Osteoblast (primary cell): ENCODE measurements at places on chromosomes 7 and 10. TPM values are rescaled to one million over a fixed set of nuclear protein-coding genes. Genes with fewer than 3 reads are reported as not detected.

DNA sequence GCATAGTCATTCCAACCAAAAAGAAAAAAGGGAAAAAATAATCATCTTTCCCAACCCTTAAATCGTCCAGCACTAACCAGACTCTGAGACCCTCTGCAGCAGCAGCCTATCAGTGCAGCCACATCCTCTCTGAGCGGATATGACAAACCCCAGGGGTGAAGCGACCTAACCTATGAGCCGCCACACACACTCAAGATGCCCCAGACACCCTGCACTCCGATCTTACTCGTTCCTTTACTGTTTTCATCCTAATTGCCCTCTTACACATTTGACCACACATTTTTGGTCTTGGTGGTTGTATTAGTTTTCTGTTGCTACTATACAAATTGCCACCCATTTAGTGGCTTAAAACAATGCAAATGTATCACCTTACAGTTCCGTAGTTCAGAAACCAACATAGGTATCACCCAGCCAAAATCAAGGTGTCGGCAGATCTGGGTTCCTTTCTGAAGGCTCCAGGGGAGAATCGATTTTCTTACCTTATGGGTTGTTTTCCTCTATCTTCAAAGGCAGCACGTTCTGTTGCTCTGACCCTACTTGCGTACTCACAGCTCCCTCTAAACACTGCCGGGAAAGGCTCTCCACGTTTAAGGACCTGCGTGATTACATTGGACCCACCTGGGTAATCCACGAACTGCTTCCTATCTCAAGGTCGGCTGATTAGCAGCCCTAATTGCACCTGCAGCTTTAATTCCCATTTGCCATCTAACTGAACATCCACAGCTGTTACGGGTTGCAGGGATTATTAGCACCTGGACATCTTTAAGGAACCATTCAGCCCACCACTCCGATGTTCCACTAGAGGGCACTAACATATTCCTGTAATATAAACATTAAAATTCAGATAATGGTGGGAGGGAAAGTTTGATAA is 37.3 kb upstream of the PRSS1 start:
- DNase-seq = no peak

GRCh38 chr7:78642751-78643150 is 810.7 kb downstream of the MAGI2 start:
- no peak for DNase-seq

- DNase-seq = no peak
These were observed 114.1 kb downstream of the VIPR2 start for GRCh38 chr7:159030490-159031134.

Gene CH25H
- total RNA-seq = 5.8 and 13.0 TPM in 2 replicates

GRCh38 chr10:89078724-89079672 is 88.4 kb downstream of the FAS start:
- DNase-seq = no peak

- DNase-seq = no peak
These were observed 146.1 kb downstream of the SLC16A9 start for GRCh38 chr10:59563531-59563930.

GRCh38 chr10:44233561-44234482 is 151.1 kb downstream of the CXCL12 start:
- no peak for DNase-seq

DNA sequence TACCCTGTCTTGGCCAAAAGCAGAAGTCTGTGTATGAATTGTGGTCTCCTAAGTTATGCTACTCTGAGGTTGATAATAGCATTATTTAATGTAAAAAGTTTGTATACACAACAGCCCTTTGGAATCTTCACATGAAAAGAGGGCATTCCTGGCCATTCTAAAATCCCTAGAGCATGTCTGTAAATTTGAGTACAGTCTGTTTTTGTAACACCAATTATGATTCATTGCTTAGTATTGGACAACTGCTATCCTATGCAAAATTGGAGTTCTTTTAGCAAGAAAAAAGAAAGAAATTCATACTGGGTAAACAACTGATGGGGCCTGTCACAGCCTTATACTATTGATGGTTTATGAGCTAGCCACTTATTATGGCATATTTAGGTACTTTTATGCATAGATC is 10.2 kb downstream of the CUTC start:
- DNase-seq = no peak

- no peak for DNase-seq
These were observed 29.7 kb downstream of the TMEM270 start for GRCh38 chr7:73890555-73891147.

Gene FMC1
- 9.0 and 15.3 TPM in 2 replicates for total RNA-seq

DNA sequence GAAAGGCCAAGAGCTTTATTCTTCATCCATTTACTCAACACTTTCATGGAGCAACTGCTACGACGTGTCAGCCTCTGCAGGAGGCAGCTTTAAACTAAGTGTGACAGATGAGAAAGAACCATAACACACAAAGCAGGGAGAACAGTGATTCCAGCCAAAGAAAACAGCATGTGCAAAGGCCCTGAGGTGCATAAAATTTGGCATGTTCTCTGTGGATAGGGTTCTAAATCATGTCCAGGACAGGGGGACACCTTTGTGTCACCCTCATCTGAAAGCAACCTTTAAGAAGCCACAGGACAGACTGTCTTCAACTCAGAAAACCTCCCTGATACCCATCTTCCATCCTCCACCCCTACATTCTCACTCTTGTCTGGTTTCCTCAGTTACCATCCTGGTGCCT is 116.6 kb downstream of the KCNMA1 start:
- DNase-seq = no peak

Gene PAX4
- not detected in 2 replicates for total RNA-seq

- DNase-seq = no peak
These were observed 297.5 kb upstream of the NRP1 start for GRCh38 chr10:33631991-33632390.

DNA sequence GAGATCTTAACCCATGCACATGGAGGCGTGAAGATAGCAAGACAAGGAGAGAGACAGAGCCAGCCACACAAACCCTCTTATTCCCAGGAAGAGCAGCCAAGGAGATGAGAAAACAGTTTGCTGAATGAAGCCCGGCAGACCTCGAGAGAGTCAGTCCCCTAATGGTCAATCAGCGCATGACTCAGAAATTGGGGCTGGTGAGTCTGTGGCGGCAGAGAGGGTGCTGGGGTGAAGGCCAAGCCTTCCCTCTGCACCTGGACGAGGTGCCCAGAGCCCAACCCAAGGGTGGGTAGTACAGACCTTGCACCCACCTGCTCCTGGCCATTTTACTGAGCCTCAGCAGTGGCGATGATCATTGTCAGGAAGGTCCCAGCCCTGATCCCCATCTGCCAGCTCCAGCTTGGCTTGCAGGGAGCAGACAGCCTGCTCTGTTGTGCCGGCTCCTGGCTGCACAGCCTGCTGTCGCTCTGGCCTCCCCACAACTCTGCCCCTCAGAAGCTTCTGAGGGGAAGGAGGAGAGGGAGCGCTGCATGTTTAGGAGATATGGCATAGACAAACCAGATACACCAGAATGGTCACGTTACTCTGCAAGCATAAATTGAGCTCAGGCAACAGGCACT is 256.6 kb downstream of the RPS24 start:
- DNase-seq = no peak
